MM.1S (cell line): ENCODE measurements at places on chromosomes 1 and 21.
A peak's percentile ranks its signal among the peaks of the same experiment; 100 is the strongest.

DNA sequence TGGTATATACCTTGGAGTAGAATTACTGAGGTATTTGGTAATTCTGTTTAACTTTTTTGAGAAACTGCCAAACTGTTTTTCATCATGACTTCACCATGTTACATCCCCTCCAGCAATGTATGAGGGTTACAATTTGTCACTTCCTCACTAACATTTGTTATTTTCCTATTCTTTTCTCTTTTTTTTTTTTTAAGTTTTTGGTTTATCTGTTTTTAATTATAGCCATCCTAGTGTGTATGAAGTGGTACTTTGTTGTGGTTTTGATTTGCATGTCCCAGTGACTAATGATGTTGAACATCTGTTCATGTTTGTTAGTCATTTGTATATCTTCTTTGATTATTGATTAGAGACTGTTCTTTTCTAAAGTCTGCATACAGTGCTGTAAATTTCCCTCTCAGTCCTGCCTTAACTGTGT lies 147.3 kb downstream of the HS2ST1 start:
- peak; percentile 41 for DNase-seq

- no peak for DNase-seq
Measured at GRCh38 chr1:47380699-47381098, 35.4 kb upstream of the FOXE3 start.

DNA sequence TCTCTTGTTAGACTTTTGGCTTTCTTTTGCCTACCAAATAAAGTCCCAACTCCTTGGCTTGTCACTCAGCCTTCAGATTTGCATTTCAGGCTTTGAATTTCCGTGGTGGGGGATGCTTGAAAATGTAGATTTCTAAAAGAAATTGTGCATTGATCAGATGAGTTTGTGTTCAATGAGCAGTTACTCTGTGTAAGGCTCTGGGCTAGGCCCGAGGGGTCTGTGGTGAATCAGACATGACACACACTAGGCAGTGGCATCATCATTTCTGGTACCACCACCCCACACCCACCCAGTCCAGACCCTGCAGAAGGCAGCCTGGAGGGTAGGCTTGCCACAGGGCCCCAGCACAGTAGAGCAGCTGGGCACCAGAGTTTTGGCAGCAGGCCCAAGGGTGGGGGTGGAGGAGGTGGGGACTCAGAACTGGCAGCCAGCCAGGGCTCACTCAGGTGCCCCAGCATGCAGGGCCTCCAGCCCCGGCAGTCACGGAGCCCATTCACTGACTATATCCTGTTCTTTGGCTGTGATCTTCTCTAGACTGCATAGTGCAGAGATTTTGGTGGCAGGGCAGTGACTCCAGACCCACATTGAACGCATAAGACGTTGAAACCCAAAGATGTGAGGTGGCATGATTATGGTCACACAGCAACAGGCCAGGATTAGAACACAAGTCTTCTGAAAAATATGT lies 97.2 kb upstream of the ARTN start:
- peak; percentile 95 for DNase-seq

GRCh38 chr21:46597031-46597430 lies 7.9 kb downstream of the S100B start:
- no peak for DNase-seq

DNA sequence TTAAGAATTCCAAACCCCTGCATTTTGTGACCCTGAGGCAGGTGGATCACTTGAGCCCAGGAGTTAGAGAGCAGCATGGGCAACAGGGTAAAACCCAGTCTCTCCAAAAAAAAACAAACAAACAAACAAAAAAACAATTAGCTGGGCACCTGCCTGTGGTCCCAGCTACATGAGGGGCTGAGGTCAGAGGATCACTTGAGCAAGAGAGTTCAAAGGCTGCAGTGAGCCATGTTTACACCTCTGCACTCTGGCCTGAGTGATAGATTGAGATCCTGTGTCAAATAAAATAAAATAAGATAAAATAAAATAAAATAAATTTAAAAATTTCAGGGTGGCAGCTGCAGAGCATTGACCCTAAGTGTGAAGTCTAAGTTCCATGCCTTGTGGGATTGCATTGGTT lies 16.7 kb upstream of the PTGFR start:
- no peak for DNase-seq

DNA sequence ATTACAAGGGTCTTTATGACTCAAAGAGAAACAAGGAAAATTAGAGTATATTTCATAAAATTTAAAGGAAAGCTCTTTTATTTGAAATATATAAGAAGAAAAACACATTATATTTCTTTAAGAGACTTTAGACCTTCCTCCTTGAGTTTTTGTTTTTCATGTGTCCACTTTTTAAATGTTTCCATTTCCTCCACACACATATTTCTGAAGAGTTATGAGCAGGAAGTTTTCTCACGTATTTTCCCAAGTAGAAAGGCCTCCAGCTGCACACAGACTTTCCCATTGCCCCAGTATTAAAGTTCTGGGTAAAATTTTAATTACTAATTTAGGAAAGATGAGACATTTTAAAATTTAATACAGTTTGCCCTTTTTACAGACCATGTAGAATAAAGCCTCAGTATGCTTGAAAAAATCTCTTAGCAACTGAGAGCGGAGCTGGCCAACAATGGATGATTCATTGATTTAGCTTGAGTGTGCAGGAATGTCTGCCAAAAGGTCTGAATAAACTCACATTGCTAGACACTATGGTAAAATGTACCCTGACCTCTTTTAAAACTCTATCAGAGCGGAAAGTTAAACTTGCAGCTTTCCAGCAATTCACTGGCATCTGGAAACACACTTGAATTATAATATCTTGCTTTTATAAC lies 57.9 kb downstream of the DDAH1 start:
- no peak for DNase-seq

DNA sequence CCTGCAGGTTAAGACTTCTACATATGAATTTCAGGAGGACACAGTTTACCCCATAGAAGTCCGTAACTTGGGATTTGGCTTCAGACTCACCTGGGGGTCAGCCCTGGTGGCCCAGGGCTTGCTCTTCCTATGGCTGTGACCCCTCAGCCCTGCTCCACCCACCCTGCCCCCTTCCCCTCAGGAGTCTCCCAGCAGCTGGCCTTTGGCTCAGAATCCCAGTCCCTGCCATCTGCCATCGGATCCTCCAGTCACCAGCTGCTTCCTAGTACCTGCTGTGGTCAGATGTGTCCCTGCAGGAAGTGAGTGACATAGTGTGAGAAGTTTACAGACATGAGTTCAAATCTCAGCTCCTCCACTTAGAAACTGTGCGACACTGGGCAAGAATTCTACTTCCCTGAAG lies 332.6 kb downstream of the NPHP4 start:
- DNase-seq = no peak

GRCh38 chr21:39016740-39017315 lies 166.4 kb downstream of the PSMG1 start:
- DNase-seq = peak; percentile 63

DNA sequence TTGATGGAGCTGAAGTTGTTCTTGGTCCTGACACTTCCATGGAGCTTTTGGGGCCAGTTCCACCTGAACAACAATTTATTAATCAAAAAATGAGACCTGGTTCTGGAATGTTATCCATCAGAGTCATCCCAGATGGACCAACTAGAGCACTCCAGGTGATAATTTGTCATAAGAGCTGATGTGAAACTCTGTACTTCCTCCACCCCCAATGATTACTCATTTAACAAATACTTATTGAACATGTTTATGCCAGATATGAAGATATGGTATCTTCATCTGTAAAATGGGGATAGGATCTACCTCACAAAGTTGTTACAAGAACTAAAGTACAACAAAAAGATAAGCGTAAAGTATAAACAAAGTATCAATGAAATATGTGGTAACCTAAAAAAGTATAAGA lies 153.2 kb downstream of the VPS13D start:
- no peak for DNase-seq

- DNase-seq = no peak
Measured at GRCh38 chr1:41153750-41154274, 88.3 kb downstream of the SCMH1 start.
